ENCODE measurements at places on chromosomes 13 and 19. TPM values are rescaled to one million over a fixed set of nuclear protein-coding genes. Genes with fewer than 3 reads are reported as not detected.

- no peak for DNase-seq
These were observed 310.0 kb downstream of the SHISA2 start for GRCh38 chr13:25741796-25742195.

- DNase-seq: no peak
These were observed 306.9 kb downstream of the KLF5 start for GRCh38 chr13:73365681-73366080.

DNA sequence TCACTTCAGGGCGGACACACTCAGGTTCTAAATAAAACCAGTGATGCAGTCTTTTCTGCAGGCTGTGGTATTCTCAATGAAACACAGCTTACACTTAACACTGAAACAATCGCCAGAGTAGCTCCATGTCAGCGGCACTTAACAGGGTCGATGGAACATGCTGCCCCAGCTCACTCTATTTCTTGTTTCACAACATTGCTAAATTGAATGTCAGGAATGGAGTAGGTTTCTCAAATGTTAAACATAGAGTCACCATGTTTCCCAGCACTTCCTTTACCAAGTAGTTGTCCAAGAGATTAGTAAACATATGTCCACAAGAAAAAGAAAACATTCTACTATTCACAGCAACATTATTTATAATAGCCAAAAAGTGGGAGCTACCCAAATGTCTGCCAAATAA, 306.9 kb downstream of the SLITRK6 start:
- DNase-seq: no peak

GRCh38 chr19:6056282-6056741, 54.0 kb downstream of the RFX2 start:
- DNase-seq: peak; percentile 38

DNA sequence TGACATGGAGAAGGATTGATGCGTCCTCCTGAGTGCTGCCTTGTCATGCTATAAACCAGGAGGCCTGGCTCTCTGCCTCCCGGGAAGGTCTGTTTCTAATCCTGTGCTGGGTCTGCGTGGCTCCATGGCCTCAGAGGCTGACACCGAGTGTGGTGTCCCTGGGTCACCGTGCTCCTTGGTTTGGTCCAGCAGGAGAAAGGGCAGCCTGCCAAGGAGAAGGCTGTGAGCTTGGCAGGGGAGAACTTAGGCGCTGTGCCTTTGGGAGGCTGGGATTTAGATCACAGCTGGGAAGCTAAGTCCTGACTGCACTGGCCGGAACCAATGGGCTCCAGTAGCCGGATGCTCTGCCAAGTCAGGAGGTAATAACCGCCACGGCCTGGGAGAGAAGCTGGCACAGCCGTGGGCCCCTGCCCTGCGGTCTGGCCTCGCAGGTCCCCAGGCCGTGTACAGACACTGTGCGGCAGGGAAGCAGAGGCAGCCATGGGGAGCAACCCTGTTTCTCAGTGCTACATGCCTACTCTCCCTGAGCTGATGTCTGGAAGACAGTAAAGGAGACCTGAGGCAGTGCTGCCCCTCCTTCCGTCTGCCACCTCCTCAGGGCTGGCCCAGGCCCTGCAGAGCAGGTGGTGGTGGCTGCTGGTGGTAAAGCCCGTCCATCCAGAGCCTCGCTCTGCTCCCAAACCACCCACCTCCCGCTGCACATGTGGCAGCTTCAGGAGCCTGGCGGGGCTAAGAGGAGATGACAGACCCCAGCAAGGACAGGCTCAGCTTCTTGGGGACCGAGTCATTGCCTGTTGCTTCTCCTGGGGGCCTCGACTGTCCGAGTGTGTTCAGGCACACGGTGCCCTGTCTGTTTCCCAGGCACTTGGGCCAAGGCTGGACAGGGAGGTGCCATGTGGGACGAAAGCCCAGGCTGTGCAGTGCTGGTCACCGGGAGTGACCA, 44.9 kb downstream of the C13orf46 start:
- DNase-seq: peak; percentile 79

GRCh38 chr19:49858088-49858985, 7.4 kb downstream of the PTOV1 start:
- no peak for DNase-seq

GRCh38 chr19:679418-680286, 3.5 kb downstream of the FSTL3 start:
- no peak for DNase-seq

GRCh38 chr19:14155371-14155770, 19.0 kb upstream of the ASF1B start:
- DNase-seq: no peak

DNA sequence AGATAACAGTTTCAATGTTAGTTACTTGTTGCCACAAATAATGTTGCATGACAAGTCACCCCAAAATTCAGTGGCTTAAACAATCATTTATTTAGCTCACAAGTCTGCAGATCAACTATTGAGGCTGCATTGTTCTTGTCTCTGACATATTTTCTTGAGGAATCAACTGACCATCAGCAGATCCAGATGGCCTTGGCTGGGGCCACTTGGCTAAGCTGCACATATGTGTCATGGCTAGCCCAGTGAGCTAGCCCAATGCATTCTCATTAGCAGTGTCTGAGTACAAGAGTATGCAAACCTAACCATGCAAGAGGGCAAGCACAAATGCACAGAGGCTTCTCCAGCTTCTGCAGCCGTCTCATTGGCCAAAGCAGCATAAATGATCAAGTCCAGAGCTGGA, 180.4 kb downstream of the DNAJC15 start:
- DNase-seq: no peak

DNA sequence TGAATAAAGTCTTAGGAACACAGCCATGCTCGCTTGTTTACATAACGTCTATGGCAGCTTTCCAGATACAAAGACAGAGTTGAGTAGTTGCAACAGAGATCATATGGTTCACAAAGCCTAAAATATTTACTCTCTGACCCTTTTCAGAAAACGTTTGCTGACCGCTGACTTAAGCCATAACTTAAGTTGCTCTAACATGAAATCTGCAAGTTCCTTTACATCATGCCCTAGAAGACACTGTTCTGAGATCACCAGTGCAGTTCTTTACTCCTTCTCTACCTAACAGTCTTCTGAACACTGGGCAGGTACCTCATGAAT, 166.4 kb downstream of the DCLK1 start:
- DNase-seq: no peak

DNA sequence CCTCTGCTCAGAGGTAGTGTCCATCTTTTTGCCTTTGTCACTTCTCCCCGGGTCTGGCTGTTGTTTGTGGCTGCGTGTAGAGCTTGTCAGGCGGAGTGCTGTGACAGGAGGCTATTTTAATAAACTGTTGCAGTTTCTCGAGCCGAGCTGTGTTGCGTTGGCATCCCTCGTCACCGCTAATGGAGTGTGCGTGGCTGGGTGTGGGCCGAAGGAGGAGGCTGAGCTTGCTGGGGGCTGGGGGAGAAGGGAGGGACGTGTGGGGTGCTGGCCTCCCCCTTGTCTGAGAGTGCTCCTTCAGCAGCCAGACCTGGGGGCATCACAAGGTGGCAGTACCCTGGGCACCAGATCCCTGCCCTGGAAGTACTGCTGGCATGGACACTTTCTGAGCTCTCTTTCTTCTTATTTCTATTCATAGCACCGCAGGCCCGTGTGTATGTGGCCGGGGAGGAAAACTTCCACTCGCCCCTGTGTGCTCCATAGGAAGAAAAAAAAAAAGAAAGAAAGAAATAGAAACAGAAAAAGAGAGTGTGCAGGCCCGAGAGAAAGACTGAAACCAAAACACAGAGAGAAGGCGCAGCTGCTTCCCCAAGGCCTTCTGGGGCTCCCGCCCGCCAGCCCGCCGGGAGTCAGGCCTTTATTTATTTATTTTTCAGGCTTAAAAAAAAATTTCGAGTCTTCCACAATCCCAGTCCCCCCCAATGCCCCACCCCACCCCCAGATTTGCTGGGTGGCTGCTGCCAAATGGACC, 27.0 kb downstream of the NFIX start:
- DNase-seq: no peak

- peak; percentile 57 for DNase-seq
These were observed 16.1 kb upstream of the MADCAM1 start for GRCh38 chr19:480016-480855.

TNFSF13B gene
- 3.9 TPM for total RNA-seq

AP2S1 gene
- total RNA-seq: 108 TPM

PALM3 gene
- total RNA-seq: 3.9 TPM

ZNF628 gene
- total RNA-seq: 4.3 TPM

ZNF253 gene
- total RNA-seq: 6.4 TPM

Measured in breast epithelium (tissue), 4 donors.